ENCODE measurements at places on chromosomes 16 and 17. TPM values are rescaled to one million over a fixed set of nuclear protein-coding genes. Genes with fewer than 3 reads are reported as not detected.
A peak's percentile ranks its signal among the peaks of the same experiment; 100 is the strongest.

Gene CBFA2T3
- not detected for total RNA-seq

Gene PLSCR3
- total RNA-seq: 85.6 TPM

DNA sequence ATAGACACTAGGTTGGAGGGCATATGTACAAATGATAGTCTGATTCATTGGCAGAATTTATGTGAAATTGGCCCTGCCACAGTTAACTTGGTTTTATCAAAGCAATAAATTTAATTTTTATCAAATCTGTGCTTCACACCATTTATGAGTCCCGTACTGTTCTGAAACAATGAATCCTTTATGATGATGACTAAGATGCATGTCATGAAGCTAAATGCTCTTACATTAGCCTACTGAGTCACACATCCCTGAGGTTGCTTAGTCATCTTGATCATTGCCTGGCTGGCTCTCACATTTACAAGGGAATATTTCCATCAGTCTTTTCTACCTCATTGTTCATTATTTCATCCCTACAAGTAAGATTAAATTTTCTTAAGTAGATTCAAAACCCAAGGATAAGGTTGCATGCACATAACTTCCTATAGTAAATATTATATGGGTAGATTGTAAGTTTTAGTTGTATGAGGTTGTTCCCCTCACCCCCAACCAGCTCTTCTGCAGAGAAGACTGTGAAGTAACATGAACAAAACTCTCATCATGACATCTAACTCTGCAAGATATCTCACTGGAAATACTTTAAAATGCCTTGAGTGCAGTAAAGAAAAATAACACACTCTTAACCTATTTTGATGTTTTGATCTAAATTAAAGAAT, 170.7 kb downstream of the CYB561 start:
- H3K4me3 ChIP-seq: peak overlapping the region; percentile 63
- peak overlapping the region; percentile 82 for H3K27ac ChIP-seq
- peaks cover 3% of the 10 kb centered on the region for H3K27me3 ChIP-seq
- H3K36me3 ChIP-seq: peaks cover 62% of the 10 kb centered on the region
- peak; percentile 95 for DNase-seq
- peaks cover 77% of the 10 kb centered on the region for H3K4me1 ChIP-seq

GRCh38 chr17:67639555-67639954, 78.2 kb upstream of the NOL11 start:
- DNase-seq: no peak
- peaks cover 13% of the 10 kb centered on the region for H3K4me1 ChIP-seq
- no peaks in the 10 kb centered on the region for H3K27me3 ChIP-seq
- H3K36me3 ChIP-seq: no peaks in the 10 kb centered on the region

GRCh38 chr17:17139972-17140589, 66.1 kb downstream of the PLD6 start:
- peaks cover 5% of the 10 kb centered on the region for H3K27me3 ChIP-seq
- H3K4me1 ChIP-seq: peaks cover 28% of the 10 kb centered on the region
- peak overlapping the region; percentile 88 for H3K27ac ChIP-seq
- H3K36me3 ChIP-seq: peaks cover 14% of the 10 kb centered on the region
- no peak for DNase-seq

Data from HFFc6 (cell line).